ENCODE measurements at places on chromosomes 3 and 15.
A peak's percentile ranks its signal among the peaks of the same experiment; 100 is the strongest.

DNA sequence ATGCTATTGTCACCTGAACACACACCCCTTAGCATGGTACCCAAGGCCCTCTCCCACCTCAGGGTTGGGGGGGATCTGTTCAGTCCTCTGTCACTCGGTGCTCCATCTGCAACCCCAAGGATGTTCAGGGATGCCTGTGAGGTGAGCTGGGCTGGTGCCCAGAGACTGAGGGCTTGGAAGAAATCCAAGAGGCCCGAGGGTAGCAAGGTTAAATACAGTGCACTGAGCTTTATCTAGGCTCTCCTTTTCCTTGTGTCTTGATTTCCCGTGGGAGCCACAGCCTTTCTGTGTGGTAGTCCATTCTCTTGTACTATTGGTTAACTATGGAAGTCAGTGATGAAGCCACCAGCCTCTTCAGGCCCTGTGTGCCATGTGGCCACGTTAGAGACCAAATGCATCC is 18.7 kb upstream of the WNT5A start:
- no peak for DNase-seq

- DNase-seq, result no peak
These were observed 235.7 kb downstream of the SLC9A9 start for GRCh38 chr3:143612541-143612940.

DNA sequence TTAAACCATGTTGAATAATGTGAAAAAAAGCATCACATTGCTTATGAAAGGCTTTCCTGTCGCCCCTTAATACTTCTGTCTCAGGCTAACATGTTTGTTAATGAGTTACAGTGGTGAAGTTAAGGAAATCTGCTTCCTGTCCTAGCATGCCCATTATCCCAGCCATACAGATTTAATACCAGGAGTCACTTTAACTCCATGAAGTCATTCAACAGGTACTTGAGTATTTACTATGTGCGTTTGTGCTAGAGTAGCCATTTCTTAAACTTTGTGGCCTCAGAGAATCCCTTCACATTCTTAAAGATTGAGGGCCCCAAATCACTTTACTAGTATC is 10.1 kb upstream of the SETD5 start:
- DNase-seq, result no peak

DNA sequence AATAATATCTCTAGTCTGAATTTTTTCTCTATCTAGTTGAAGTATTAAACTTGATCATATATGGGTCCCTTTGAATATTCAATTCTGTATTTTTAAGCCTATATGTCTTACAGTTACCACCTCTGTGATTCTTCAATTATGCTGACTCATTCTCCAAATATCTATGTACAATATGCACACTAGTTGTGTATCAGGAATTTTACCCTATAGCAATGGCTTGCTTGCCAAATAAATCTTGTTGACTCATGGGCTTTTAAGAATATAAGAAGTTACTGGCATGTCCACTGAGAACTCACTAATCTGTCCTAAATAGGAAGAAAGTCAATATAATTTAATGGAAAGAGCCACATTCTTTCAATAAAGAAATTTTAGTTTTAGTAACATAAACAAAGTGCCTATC is 656.3 kb downstream of the RBMS3 start:
- DNase-seq, result no peak

- no peak for DNase-seq
These were observed 17.8 kb downstream of the TEX9 start for GRCh38 chr15:56383010-56383409.

GRCh38 chr15:72382146-72382545 is 6.3 kb upstream of the HEXA start:
- no peak for DNase-seq

- DNase-seq, result no peak
These were observed 15.3 kb upstream of the EPHB3 start for GRCh38 chr3:184546252-184546651.

- DNase-seq, result peak; percentile 87
These were observed 236.5 kb downstream of the WDR72 start for GRCh38 chr15:53522991-53523390.

- no peak for DNase-seq
These were observed 8.4 kb upstream of the CMTM7 start for GRCh38 chr3:32383136-32383711.

GRCh38 chr15:38454696-38455090 is 766 bp downstream of the FAM98B start:
- DNase-seq, result no peak

- DNase-seq, result peak; percentile 1
These were observed 194.2 kb downstream of the EBLN2 start for GRCh38 chr3:73255609-73256029.

GRCh38 chr15:60647246-60647645 is 168.3 kb upstream of the ICE2 start:
- no peak for DNase-seq

DNA sequence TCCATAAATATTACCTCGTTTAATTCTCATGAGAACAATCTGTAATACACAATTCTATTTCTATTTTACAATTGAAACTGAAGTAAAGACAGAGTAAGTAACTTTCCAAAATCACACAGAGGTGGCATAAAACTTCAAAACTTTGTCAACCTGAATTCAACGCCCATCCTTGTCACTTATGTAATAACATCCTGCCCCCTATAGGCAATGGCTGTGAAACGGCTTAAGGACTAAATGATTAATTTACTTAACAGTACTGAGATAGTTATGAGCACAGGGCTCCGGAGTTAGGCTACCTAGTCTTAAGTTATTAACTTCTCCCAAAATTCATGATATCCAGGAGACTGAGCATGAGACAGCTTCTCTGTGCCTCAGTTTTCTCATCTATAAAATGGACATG is 293.1 kb upstream of the CHRM5 start:
- no peak for DNase-seq

DNA sequence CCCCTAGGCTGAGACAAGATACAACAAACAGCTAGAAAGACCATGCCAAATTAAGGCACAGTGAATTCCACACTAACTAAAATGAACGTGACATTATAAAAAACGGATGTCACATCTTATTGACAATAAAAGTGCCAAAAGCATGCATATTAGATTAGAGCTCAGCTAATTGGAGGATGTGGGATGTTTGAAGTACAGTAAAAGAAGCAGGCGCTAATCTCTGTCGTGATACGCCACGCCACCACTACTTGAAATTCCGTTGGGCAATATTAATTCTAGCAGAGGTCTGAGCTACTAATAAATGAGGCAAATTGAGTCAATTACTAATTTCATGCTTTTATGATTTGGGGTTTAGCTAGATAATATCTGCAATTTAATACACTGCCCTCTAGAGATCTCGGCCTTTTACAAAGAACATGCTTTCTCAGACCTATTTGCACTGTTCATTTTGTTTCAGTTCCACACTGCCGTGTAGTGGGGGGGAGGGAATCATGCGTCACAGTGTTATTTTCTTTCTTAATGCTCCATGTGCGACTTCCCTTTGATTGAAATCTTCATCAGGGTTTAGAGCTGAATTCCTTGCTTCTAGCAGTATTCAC is 52.9 kb upstream of the ROBO2 start:
- DNase-seq, result no peak

- DNase-seq, result no peak
These were observed 76.2 kb upstream of the OXTR start for GRCh38 chr3:8845641-8846040.

GRCh38 chr3:187288855-187289605 is 2.5 kb downstream of the MASP1 start:
- DNase-seq, result no peak

DNA sequence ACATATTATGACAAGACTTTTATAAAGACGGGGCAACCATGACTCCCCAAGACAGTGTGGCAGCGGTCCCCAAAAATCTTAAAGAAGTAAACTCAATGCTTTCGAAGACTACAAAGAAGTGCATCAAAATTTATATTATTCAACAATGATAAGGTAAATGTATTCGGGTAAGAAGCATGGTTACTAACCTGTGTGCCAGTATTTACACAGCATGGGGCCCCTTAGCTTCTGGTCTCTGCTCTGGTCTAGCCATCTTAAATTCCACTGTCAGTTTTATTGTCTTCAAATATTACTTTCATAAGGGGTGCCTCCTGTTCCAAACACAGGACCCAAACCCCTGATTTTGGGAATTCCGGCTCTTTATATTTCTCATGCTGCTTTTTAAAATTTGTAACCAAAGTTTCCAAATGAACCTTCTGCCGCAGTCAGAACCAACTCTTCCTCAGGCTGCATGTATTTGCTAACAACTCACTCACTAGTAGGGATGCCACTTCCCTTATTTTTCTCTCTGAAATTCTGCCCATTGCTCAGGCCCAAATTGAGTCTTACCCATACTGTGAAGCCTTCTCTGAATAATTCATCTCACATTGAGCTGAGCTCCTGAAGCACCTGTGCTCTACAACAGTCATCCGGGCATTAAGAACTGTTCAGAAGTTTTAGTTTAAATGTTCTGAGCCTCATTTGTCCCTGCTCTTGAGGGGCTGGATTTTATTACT is 1.2 kb downstream of the TTC23 start:
- DNase-seq, result no peak

GRCh38 chr15:31228980-31229826 is 97.4 kb upstream of the KLF13 start:
- DNase-seq, result no peak

DNA sequence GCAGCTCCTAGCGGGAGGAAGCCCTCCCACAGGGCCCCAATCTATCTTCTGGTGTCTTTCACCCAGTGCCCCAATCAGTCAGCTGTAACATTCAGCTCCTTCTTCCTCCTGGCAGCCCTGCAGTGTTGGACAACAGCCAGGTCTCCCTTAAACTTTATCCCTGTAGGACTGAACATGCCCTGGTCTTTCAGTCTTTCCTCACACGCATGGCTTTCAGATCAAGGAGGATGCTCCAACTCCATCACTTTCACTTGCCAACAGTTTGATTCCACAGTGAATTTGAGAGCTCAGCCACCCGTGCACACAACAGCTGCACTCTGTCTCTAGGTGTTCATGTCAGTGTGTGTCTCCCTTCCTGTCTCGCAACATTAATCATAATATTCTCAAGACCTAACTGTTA is 28.5 kb upstream of the LRRC34 start:
- DNase-seq, result peak; percentile 23

DNA sequence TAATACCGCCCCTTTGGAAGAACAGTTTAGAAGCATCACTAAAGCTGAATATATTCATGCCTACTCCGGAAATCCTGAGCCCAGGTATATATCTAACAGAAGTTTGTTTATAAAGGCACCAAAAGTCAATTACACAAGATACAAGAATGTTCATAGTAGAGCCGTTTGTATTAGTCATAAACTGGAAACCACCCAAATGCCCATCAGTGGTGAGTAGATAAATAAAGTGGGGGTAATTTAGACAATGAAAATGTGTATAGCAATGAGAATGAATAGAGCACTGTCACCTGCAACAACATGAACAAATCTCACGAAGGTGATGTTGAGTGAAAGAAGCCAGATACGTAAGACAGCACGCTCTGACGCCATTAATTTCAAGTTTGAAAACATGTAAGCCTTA is 68.3 kb upstream of the GLCE start:
- DNase-seq, result no peak

DNA sequence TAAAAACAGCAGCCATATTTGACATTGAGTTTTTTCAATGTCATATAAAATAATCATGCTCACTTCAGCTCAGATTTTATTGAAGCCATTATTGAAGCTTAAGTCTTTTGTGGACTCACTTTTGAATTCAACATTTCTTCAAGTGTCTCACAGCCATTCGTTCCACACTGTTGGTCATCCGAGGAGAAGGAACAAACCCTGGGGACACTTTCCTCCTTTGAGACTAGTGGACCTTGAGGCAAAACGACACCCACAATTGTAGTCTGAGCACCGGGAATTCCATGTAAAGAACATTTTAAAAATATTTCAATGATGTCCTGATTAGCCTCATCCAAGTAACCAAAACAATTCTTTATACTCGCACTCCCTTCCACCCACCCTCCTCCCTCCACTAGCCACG is 174.7 kb downstream of the CD47 start:
- peak; percentile 82 for DNase-seq

DNA sequence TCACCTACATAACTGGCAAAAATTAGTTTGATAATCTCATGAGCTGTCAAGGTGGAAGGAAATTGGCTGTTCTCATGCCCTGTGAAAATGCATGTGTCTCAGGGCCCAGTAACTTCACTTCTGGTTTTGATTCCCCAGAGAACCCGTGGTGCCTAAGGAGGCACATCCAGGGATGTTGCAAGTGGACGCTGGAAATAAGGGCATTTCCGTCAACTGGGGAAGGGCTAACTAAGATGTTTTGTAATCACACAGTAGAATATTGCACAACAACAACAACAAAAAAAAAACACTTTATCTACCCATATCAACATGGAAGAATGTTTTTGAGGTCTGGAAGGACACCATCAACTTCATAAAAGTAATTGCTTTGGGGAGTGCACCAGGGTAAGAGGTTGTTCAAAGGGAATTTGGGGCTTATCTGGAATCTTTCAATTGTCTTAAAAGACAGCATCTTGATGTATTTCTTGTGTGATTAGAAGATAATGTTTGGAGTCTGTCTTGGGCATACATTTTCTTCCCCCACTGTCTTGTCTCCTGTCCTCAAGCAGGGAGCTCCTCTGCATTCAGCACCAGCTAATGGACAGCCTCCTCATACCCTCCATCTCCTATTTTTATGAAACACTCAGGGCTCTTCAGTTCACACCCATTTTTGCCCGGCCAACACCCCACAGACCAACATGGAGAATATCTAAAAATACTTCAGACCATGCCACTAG is 37.2 kb upstream of the PRR20G start:
- no peak for DNase-seq

DNA sequence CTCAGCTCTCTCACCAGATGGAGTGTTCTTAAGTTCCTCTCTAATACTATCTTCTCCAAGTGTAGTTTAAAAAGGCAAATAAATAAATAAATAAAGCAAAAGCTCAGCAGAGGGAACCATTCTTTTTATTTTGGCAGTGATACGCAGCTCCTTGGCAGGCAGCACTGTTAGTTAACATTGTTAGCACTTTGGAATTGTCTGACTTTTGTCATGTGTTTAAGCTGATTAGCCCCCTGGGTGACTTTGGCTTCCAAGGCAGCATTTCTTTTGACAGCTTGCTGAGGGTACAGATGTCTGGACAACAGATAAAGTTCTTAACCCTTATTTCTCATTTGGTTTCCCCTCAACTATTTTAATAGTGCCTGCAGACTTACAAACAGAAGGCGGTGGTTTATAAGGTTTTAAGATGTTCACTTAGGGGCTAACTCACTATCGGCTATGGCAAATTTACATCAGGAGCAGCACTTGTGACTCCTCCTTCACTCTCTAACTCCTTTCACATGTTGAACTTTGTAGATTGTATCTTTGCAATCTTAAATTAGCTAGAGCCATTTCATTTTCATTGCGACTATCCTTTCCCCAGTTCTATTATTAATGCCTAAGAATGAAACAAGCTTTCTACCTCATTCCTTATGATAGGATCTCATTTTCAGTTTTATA is 213.4 kb downstream of the ZBBX start:
- no peak for DNase-seq

GRCh38 chr15:51888593-51889195 is 59.2 kb downstream of the TMOD3 start:
- no peak for DNase-seq
